ENCODE measurements at places on chromosomes 6 and 20. TPM values are rescaled to one million over a fixed set of nuclear protein-coding genes. Genes with fewer than 3 reads are reported as not detected.

SOX18 gene
- total RNA-seq: not detected

CDSN gene
- not detected for total RNA-seq

VGLL2 gene
- not detected for total RNA-seq

MAS1 gene
- not detected for total RNA-seq

LCA5 gene
- 4.2 TPM for total RNA-seq

ENPP5 gene
- total RNA-seq: not detected

ZNF318 gene
- 10.7 TPM for total RNA-seq
